ENCODE measurements at places on chromosomes 1 and 21.

DNA sequence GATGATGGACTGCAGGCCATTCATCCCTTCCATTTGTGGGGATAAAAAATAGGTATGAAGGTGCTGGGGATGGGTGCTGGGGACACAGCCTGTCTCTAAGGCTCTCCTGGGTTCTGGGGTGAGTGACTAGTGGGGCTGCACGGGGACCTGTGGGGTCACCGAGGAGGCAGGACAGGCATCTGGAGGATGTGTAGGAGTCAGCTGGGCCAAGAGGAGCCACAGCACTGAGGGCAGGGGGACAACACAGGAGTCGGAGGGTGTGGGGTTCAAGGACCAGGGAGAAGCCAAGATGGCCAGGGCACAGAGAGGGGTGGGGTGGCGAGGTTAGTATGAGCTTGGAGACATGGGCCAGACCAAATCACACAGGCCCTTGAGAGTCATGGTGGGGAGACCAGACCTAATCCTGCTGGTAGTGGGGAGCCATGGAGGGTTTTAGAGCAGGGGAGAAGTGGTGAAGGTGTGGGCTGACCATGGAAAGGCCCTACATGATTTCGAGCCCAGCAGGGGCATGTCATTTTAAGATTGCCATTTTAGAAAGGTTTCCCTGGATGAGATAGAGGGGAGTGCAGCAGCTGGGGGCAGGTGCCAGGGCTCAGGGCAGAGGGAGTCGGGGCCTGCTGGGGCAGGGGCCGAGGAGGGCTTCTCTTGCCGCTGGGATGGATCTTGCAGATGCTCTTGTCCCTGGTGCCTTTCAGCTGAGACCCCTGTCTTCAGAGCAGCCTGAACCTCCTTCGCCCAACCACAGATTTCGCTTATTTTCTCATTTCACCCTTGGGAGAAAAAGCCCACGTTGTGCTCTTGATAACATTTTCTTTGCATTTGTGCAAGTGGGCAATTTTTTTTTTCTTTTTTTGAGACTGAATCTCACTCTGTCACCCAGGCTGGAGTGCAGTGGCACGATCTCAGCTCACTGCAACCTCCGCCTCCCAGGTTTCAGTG lies 22.7 kb downstream of the SERINC2 start:
- DNase-seq = no peak

DNA sequence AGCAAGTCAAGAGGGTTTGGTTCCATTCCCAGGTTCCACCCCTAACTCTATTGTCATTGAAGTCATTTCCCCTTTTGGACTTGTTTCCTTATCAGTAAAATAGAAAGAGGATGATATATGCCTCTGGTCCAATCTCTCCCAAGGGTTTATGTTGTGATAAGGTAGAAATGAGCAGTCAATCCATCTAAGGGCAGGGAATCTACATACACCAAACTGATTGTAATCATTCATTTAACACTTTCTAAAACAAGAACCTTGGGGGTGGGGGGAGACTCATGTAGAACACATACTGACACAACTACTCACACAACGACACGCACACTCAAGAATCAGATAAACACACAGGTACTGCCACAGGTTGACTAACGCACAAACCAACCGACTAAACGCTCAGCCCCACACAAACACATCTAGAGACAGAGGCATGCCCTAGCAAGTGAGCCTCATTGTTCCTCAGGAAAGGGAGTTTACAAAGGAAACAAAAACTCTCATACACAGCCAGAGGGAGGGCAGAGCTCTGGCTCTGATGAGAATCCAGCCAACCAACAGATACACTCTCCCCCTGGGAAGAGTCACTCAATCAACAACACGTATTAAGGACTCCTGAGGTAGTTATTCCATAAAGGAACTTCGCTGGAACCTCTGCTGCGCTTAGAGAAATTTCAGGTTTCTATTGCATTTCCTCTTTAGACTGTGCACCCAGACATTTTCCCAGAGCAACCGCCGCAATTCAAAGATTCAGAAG lies 1.0 kb downstream of the F11R start:
- no peak for DNase-seq

DNA sequence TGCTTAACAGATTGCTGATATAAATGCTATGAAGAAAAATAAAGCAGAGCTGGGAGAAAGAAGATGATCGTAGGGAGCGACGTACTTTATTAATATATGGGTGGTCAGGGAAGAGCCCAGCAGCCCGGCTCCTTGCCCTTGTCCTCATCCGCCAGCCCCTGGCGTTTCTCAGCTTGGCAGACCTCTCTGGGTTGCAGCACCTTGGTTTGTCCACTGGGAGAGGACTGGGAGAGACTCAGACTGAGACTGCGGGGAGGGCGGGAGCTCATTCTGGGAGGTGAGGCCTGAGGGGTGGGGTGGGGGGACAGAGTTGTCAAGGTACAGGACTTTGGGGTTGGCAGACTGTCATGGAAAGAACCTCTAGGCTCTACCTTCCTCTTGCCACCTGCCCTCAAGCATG lies 3.3 kb upstream of the S100A3 start:
- DNase-seq = no peak

- DNase-seq = no peak
Measured at GRCh38 chr21:30713766-30714165, 4.8 kb downstream of the KRTAP21-3 start.
